ENCODE measurements at places on chromosomes 5 and 9. TPM values are rescaled to one million over a fixed set of nuclear protein-coding genes. Genes with fewer than 3 reads are reported as not detected.

The OR1J4 gene
- not detected for total RNA-seq

- DNase-seq: no peak
- peaks cover 7% of the 10 kb centered on the region for H3K4me1 ChIP-seq
- H3K36me3 ChIP-seq: no peaks in the 10 kb centered on the region
Observed at GRCh38 chr5:142683881-142684505, 1.9 kb downstream of the FGF1 start.

The C9orf50 gene
- not detected for total RNA-seq

DNA sequence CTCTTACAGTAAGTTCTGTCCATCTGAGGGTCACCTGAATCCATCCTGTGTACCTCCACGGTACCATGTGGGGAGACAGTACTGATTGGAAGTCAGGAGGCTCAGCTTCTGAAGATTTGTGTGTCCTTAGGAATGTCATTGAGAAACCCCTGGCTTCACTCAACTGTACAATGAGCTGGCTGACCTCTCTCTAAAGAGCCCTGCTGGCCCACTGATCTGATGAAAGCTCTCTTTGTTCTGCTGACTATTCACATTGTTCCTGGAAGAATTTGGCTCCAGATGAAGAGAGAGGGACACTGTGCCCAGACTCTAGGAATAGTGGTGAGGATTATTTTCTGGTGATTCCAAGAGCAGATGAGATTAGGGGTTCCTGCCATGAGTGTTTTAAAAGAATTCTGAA is 141.2 kb downstream of the LURAP1L start:
- H3K4me3 ChIP-seq: no peak overlapping the region
- H3K36me3 ChIP-seq: no peaks in the 10 kb centered on the region
- H3K4me1 ChIP-seq: no peaks in the 10 kb centered on the region
- DNase-seq: no peak

The CDO1 gene
- total RNA-seq: 1.7 TPM

GRCh38 chr5:174843263-174844250 is 119.2 kb downstream of the MSX2 start:
- no peaks in the 10 kb centered on the region for H3K27me3 ChIP-seq

GRCh38 chr9:124342776-124343485 is 72.3 kb downstream of the PSMB7 start:
- H3K27ac ChIP-seq: no peak overlapping the region
- H3K27me3 ChIP-seq: no peaks in the 10 kb centered on the region
- no peaks in the 10 kb centered on the region for H3K4me1 ChIP-seq
- H3K4me3 ChIP-seq: no peak overlapping the region
- DNase-seq: peak; percentile 49

DNA sequence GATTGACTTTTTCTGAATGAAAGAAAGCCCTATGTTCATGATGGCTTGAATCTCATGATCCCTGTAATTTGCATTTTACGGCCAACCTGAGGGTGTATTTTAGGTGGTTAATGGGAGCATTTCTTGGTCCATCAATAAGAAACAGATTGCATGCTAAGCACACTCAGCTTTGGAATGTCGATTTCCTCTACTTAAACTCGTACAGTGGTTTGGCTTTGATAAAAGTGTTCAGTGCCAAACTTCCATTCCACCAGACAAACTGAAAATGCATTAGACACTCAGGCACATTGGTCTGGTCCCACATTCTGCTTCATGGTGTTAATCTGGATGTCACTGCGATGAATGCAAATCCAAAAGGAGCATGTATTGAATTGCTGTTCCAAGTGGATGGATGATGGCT is 77.0 kb downstream of the VCAN start:
- no peak overlapping the region for H3K4me3 ChIP-seq
- H3K36me3 ChIP-seq: no peaks in the 10 kb centered on the region
- H3K27ac ChIP-seq: no peak overlapping the region
- no peak for DNase-seq

DNA sequence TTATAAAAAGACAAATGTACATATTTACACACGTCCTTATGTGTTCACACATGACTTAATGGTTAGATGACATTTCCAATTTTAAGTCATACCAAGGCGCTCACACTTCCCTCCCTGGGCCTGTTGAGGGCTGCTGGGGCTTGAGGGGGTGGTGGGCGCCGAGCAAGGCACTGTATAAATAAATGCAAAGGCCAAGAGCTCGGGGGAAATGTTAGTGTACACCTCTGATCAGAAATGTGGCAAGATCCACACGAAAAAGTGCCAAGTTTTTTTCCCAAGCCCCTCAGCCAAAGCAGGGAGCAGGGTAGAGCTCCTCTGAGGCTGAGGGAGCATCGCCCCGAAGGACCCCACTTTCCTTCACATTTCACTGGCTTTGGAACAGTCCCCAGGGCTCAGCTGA is 7.5 kb downstream of the IRF1 start:
- H3K4me3 ChIP-seq: no peak overlapping the region
- H3K36me3 ChIP-seq: peaks cover 43% of the 10 kb centered on the region
- no peak for DNase-seq
- H3K27ac ChIP-seq: no peak overlapping the region

The HAND1 gene
- total RNA-seq: not detected

DNA sequence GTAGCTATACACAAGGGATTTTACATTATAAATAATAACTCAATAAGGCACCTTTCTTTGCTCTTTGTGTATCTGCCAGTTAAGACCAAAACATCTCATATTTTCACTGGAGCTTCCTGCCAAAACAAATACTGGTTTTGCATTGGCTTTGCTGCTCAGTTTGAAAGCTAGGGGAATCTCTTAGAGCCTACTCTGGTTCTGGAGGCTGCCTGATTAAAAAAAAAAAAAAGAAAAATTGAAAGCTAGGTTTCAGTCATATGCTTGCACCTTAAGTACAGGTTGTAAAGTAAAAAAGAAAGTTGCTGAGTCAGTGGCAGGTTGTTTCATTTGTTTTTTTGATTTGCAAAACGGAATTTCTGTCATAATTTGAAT is 2.3 kb downstream of the DENND4C start:
- no peaks in the 10 kb centered on the region for H3K27me3 ChIP-seq
- no peaks in the 10 kb centered on the region for H3K36me3 ChIP-seq
- H3K27ac ChIP-seq: no peak overlapping the region
- no peak overlapping the region for H3K4me3 ChIP-seq
- DNase-seq: peak; percentile 55

DNA sequence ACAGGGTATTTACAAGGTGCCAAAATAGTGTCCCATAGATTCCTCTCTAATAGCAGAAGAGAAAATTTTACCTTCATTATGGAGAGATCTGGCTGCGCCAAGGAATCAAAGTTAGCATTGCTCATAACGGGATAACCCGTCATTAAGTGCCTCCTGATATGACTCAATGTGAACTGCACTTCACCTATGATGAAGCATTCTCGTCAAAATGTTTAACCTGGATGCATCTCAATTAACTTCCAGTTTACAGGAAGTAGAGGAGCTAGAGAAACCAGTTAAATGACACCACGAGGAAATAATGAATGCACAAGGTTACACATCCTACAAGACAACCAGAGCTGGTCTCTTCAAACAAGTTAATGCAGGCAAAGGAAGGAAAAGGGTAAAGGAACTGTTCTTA is 17.2 kb downstream of the FBXW11 start:
- H3K36me3 ChIP-seq: peaks cover 2% of the 10 kb centered on the region
- H3K27me3 ChIP-seq: no peaks in the 10 kb centered on the region
- no peak for DNase-seq
- no peak overlapping the region for H3K4me3 ChIP-seq
- no peak overlapping the region for H3K27ac ChIP-seq
- H3K4me1 ChIP-seq: peaks cover 10% of the 10 kb centered on the region

The SIGMAR1 gene
- total RNA-seq: 81.2 TPM

The SPATA31C1 gene
- not detected for total RNA-seq

DNA sequence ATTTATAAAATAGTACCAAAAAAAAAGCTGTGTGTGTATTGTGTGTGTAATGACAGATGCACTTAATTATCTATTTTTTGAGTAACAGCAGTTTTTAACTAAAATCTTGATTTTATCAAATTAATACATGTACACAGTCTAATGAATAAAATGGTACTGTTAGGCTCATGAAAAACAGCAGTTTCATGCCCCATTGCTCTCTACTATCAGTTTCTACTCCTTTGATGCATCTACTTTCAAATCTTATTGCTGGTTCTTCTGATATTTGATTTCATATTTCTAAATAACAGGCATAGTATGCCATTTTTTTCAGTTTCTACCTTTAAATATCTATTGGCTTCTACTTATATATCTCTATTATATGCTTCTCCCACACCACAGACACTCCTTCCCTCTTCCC is 117.4 kb downstream of the CCDC171 start:
- DNase-seq: no peak
- H3K27ac ChIP-seq: no peak overlapping the region
- H3K36me3 ChIP-seq: no peaks in the 10 kb centered on the region
- no peaks in the 10 kb centered on the region for H3K4me1 ChIP-seq

GRCh38 chr9:76162086-76162730 is 232.0 kb downstream of the RFK start:
- DNase-seq: no peak
- no peaks in the 10 kb centered on the region for H3K27me3 ChIP-seq
- H3K4me1 ChIP-seq: no peaks in the 10 kb centered on the region
- H3K36me3 ChIP-seq: no peaks in the 10 kb centered on the region
- no peak overlapping the region for H3K4me3 ChIP-seq
- no peak overlapping the region for H3K27ac ChIP-seq

The C5orf52 gene
- total RNA-seq: not detected

- peaks cover 4% of the 10 kb centered on the region for H3K36me3 ChIP-seq
- DNase-seq: peak; percentile 51
- H3K27ac ChIP-seq: peak overlapping the region; percentile 85
- no peaks in the 10 kb centered on the region for H3K27me3 ChIP-seq
- H3K4me1 ChIP-seq: peaks cover 18% of the 10 kb centered on the region
Observed at GRCh38 chr5:134174841-134175839, 1.6 kb downstream of the SKP1 start.

DNA sequence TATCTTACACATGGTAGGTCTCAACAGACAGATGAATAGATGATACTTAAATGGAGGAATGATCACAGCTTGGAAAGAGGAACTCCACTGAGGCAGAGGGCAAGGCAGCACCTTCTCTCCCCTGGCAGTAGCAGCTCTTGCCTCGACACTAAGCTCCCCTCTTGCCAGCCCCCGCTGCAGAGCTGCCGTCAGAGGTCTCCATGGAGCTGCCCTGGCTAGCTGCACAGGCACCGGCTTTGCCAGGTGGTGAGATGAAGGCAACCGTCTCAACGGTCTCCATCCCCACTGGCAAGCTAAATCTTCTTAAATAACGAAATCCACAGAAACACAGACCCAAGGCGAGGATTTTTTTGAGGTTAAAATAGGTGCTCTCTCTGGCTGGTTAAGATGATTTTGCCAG is 81.2 kb downstream of the CRB2 start:
- no peak for DNase-seq
- no peak overlapping the region for H3K4me3 ChIP-seq
- H3K4me1 ChIP-seq: peaks cover 8% of the 10 kb centered on the region
- H3K27me3 ChIP-seq: no peaks in the 10 kb centered on the region
- H3K36me3 ChIP-seq: no peaks in the 10 kb centered on the region
- no peak overlapping the region for H3K27ac ChIP-seq

- no peaks in the 10 kb centered on the region for H3K36me3 ChIP-seq
- no peak overlapping the region for H3K27ac ChIP-seq
- no peak for DNase-seq
- no peak overlapping the region for H3K4me3 ChIP-seq
- no peaks in the 10 kb centered on the region for H3K4me1 ChIP-seq
Observed at GRCh38 chr5:675871-676698, 17.1 kb downstream of the TPPP start.

DNA sequence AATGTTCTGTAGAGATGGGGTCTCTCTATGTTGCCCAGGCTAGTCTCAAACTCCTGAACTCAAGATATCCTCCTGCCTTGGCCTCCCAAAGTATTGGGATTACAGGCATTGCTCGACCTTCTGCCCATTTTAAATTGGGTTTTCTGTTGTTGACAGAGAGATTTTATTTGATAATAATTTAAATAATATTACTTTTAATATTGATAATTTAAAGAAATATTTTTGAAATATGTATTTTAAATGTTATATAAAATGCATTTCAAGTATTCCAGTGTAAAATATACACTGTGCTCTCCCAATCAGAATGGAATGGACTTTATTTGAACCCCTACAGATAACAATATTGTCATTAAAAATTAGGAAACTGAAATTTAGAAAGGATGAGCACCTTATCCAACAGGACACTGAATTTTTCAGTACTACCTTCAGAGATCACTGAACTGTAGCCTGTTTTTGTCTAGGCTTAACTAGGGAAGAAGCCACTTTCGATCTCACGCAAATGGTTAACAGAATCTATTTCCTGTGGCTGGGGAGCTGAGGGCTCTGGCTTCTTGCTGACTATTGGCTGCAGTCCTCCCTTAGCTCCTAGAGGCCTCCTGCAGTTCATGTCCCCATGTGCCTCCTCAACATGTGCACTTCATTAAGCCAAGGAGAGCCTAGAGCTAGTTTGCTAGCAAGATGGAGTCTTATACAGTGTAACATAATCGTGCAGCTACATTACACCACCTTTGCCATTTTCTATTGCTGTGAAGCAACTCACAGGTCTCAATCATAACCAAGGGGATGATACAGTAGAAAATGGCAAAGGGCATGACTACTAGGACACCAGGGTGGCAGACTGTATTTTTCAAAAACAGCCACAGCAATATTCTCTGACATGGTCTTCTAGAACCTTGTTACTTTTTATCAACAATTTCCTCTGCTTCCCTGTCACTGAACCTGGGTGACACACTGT is 150.0 kb downstream of the CDC42SE2 start:
- H3K36me3 ChIP-seq: no peaks in the 10 kb centered on the region
- H3K4me3 ChIP-seq: no peak overlapping the region
- H3K4me1 ChIP-seq: no peaks in the 10 kb centered on the region
- DNase-seq: no peak

The SAPCD2 gene
- total RNA-seq: 27.8 TPM

- H3K27ac ChIP-seq: no peak overlapping the region
- H3K27me3 ChIP-seq: no peaks in the 10 kb centered on the region
- peaks cover 40% of the 10 kb centered on the region for H3K4me1 ChIP-seq
- H3K36me3 ChIP-seq: no peaks in the 10 kb centered on the region
Observed at GRCh38 chr5:127068493-127069214, 4.6 kb downstream of the C5orf63 start.

GRCh38 chr5:122423221-122423620 is 111.2 kb downstream of the SNCAIP start:
- no peak overlapping the region for H3K27ac ChIP-seq
- no peak for DNase-seq
- H3K4me1 ChIP-seq: no peaks in the 10 kb centered on the region
- no peaks in the 10 kb centered on the region for H3K27me3 ChIP-seq

The DDX41 gene
- total RNA-seq: 86.4 TPM

The STK32A gene
- not detected for total RNA-seq

GRCh38 chr5:96928931-96929708 is 6.8 kb upstream of the LNPEP start:
- no peaks in the 10 kb centered on the region for H3K27me3 ChIP-seq
- H3K4me1 ChIP-seq: peaks cover 11% of the 10 kb centered on the region
- no peak overlapping the region for H3K27ac ChIP-seq
- DNase-seq: no peak
